BE2C (cell line): ENCODE measurements at places on chromosomes 7 and 10.

GRCh38 chr7:28389504-28390395 is 22.6 kb upstream of the CREB5 start:
- DNase-seq: peak; percentile 19

DNA sequence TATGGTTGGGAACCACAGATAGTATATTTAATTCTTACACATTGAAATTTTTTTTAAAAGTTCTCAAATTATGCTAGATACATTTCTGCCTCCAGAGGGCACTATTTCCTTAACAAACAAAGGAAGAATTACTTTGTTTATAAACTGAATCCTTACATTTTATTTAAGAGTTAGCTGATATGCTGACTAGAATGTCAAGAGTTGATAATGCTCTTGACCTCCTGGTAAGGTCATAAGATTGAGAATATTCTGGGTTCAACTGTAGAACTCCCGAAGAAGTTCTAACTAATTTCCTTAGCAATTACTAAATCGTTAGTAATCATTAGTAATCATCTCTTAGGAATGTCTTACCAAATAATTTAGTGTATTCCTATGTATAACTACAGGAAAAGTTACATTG is 95.3 kb upstream of the CYP26C1 start:
- DNase-seq: no peak

DNA sequence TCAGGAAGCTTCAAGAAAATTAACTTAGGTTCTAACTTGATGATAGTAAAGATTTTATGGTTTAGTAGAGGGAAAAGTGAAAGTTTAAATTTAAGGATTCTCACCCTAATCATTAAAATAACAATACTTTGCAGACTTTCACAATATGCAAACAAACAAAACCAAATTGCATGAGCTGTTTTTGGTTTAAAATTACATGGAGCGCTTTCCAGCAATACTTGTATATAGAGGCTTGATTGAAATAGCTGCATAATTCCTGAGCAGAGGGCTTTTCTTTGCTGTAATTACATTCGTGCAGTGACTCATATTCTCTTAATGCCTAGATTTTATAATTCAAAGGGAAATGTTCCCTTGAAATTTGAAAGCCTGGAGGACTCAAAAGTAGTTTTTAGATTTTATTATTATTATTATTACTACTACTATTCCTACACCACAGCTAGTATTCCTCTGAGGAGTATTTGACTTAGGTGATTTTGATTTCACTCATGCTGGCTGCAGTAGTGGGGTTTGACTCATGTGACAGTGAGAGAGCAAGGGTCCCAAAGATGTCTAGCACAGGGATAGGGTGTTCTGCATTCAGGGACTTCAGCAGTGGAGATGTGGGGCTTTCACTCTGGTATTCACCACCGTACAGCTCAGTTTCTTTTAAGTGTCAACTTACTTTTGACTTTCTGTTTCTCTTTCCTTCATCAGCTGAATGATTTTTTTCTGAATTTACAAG is 138.1 kb downstream of the ADAM22 start:
- no peak for DNase-seq

DNA sequence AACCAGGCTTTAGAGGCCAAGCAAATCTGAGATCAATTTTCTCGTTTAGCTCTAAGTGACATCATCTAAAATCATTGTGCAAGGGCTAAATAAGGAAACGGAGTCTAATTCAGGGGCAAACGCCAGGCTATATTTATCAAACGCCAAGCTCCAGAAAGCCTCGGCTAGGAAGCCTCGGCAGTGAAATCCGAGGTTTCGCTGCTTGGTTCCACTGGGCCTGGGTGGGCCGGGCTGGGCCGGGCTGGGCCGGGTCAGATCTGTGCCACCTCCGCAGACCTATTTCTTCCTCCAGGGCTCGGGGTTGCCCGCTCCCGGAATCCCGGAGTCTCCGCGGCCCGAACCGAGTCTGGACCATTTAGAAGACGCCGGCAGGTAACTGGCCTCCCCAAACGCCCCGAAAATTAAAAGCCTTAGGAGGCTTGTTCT is 459 bp upstream of the FEZF1 start:
- DNase-seq: no peak

GRCh38 chr10:123555616-123556015 is 110.5 kb upstream of the GPR26 start:
- no peak for DNase-seq
